ENCODE measurements at places on chromosomes 5 and 9.
A peak's percentile ranks its signal among the peaks of the same experiment; 100 is the strongest.

DNA sequence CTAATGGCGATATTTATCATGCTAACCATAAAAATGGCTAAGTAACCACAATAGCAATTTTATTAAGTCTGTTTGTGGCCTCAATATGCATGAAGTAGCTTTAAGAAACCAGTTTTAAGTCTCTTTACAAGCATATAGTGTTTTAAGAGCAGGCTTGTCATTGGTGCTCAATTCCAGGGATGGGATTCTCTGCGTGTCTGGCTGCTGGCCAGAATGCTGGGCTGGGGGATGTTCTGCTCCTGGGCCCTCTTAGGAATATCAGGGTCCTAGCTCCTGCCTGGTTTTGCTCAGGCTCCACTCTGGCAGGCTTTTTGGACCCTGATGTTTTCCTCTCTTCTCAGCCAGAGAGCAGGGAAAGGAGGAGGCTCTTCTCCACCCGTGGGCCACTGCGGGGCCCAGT lies 127.2 kb downstream of the PDE8B start:
- DNase-seq = no peak

DNA sequence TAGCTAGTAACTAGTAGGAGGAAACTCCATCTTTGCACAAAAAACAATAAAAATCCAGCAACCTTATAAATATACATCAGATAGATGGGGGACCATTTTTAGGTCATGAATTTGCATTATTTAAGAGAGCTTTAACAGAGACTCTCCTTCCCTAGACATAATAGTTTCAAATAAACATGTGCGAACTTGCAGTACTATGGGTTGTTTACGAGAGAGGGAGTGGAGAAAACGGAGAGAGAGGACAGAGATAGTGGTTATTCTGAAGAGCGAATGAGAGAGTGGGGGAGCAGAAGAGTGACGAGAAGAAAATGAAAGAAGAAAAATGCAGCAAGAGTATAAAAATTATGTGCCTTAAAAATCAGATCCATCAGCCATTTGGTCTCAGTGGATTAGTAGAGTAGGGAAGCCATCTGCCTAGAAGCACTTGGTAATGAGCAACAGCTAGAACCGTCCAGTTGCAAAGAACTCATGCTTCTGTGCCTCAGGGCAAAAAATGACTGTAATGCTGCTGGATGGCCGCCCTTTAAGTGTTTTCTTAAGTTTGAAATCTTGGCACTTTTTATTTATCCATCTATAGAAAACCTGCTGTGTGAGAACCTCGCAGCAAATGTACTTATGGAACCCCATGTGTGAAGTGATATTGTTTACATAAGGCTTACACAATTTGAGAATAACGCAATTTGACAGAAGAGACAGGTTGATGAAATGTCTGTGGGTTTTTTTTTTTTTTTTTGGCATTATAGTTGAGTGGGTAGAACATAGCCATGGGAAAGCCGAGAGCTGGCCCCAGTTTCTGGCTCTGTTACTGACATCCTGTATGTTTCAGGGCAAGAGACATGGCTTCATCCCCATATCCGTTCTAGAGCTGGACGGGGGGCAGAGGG lies 95.6 kb upstream of the ZNF608 start:
- DNase-seq = no peak

DNA sequence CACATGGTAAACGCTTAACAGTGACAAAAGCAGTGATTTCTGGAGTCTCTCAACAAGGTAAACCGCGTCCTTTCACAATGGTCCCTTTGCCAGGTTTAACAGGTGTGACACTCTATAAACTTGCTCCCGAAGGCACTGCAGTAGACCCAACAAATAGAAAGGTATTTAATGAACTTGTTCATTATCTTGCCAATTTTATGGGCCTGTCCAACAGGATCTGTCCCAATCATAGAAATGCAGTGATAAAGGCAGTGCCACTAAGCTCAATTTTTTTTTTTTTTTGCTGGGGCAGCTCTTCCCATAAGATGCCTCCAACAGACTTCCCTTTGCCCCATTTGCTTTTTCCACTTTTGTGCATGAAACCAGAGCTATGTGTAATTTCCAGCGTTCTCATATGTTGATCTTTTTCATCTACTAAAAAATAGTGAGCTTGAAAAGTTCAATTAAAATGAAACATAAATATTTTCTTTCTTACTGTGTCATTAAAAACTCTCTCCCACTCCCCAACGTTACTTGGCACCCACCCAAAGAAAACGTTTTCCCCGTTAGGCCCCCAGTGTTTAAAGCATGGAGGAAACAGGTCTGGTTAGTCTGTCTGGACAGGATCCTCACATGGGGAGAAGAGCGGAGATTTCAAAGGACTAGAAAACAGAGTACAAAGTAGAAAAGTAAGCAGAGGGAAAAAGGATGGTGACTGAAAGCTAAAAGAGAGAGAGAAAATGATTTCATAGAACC lies 80.9 kb upstream of the SPATA31D4 start:
- DNase-seq = no peak

- no peak for DNase-seq
Measured at GRCh38 chr9:95506428-95506677, 10.4 kb downstream of the PTCH1 start.

GRCh38 chr9:109035684-109036423 lies 22.6 kb upstream of the CTNNAL1 start:
- no peak for DNase-seq

DNA sequence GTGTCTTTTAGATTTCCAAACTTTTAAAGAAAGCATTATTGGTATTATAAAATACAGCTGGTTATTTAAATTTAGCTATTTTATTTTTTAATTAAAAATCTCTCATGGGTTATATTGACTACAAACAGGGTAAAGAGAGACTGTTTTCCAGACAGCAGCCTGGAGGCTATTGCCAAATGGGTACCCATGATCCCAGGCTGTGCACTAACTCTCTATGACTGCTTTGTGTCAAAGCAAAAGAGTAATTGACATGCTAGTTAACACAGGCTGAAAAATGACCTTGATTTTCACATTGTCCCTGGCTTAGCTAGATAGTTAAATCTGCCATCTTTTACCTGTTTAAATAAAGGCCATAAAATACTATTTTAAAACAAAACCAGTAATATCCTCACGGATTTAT lies 589.7 kb downstream of the ANXA1 start:
- DNase-seq = no peak

DNA sequence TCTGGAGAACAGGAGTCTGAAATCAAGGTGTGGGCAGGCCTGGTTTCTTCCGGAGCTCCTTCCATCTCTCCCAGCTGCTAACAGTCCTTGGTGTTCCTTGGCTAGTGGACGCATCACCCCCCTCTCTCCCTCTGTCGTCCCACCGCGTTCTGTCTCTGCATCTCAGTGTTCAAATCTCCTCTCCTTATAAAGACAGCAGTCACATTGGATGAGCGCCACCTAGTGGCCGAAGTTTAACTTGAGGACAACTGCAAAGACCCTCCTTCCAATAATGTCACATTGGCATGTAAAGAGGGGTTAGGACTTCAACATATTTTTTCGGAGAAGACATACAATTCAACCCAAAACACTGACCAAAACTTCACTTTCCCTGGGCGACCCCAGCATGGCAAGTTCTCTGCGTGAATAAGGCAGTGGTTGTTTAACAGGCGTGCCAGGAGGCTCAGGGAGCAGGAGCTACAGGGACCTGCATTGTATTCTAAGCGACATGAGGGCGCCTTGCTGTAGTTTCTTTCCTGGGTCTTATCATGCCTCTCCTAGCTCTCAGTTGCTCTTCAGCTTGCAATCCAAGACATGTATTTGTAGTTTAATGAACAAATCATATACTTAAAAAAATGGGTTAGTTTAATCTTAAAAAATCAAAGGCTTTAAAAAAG lies 27.9 kb upstream of the BASP1 start:
- DNase-seq = peak; percentile 42

DNA sequence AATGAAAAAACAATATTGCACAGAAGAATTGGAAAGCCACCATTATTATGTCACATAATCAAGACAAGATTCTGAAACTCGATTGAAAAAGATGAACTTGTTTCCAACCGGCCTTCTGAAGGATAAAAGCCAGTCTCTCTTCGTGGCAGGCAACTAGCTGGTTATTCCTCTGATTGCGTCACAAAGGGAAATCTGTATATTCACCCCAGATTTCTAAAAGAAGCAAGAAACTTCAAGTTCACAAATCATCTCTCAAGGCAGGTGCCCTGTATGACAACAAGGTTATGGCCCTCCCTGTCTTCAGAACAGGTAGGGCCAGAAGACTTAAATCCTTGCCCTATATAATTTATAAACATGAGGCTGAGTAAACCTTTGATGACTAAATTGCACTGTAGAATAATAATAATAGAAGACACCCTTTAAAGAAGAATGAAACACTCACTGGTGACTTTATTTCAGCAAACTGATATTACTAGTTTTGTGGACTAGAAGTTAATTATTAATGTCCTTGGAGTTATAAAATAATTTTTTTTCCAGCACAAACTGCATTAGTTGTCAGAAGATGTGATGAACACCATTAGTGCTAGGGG lies 2.9 kb upstream of the KLF4 start:
- DNase-seq = no peak

DNA sequence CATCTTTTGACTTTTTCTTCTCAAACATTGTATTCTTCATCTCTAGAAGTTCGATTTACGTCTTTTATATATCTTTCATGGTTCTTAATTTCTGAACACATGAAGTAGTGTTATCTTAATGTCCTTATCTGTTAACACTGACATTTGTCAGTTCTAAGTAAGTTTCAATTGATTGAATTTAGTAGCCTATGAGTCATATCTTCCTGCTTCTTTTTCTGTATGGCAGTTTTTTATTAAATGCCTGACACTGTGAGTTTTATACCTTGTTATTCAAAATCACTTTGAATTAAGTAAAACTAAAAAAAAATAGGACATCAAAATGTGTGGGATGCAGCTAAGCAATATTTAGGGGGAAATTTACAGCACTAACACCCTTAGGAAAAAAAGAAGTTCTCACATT lies 707.0 kb upstream of the ACO1 start:
- no peak for DNase-seq

DNA sequence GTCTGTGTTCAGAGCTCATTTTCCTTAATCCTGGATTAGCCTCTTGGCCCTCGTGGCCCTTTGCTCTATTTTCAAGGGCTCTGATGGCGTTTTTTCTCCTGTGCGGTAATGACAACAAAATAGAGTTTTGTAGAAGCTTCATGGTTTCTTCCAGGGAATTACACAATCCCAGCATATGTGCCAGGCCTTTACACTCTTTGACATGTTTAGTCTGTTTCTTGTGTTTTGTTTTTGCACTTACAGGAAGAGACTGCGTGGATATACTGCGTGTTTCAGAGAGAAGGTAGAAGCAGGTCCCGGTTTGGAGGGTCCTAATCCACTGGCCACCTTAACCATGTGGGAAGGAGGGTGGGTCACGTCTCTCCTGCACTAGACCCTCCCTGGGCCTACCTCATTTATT lies 400.2 kb upstream of the IRX4 start:
- peak; percentile 22 for DNase-seq

- no peak for DNase-seq
Measured at GRCh38 chr9:87497604-87498045, at the start of gene DAPK1. TSS of gene DAPK1 (plus strand) at chr9:87497867. CDS start at chr9:87499078, 1,211 bp downstream.

- peak; percentile 64 for DNase-seq
Measured at GRCh38 chr9:114099669-114100270, 678 bp upstream of the KIF12 start.

DNA sequence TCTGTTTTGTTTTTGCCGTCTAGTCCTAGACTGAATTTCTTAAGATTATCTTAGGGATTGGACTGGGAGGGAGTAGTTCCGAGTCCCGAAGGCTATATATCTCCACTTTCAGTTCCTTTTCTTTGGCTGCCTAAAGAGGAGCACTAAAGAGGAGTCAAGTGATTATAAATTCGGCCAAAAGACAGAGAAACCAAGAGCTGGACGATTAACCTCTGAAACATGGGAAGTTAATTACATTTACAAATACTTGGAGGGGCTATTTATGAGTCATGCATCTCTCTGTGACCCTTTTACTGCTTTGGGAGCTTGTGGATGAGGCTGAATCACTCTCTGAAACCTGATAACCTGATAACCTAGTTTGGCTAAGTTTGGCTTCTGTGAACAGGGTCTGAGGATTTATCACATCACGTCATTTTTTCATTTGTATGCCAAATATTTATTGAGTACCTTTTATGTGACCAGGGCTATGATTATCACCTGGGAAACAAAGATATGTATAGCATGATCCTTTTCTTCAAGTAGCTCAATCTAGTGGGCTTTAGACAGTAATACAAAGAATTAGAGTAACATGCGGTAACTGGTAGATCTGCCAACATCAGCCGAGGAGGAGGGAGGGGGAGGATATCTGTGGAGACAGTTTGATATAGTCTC lies 180.9 kb downstream of the CD180 start:
- no peak for DNase-seq

GRCh38 chr5:61559146-61559545 lies 227.1 kb downstream of the ZSWIM6 start:
- DNase-seq = no peak

DNA sequence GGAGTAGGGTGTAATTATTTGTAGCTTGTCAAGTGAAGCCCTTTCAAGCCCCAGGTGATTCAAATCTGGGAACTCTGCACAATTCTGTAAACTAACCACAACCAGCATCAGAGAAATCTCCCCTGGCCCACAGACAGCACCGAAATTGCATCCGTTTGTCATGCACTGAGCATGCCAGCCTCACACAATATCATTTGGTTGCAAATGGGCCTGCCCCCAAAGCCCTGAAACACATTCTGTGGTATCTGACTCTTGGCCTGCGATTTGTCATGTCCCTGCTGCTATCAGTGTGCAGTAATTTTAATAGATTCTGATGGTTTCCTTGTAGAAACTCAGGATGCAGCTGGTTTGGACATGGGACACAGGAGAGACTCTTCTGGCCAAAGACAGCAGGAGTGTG lies 35.3 kb downstream of the SNX24 start:
- DNase-seq = no peak

- DNase-seq = peak; percentile 24
Measured at GRCh38 chr9:137025517-137025966, 2.5 kb downstream of the ABCA2 start.

- DNase-seq = no peak
Measured at GRCh38 chr5:98110791-98111190, 662.7 kb upstream of the RGMB start.

- DNase-seq = no peak
Measured at GRCh38 chr5:149437391-149438040, 58.4 kb upstream of the IL17B start.

- DNase-seq = no peak
Measured at GRCh38 chr9:69535911-69536310, 136.3 kb downstream of the APBA1 start.

GRCh38 chr5:145925353-145925752 lies 11.0 kb upstream of the SH3RF2 start:
- no peak for DNase-seq

GRCh38 chr5:157384971-157385709 lies 74.9 kb upstream of the NIPAL4 start:
- DNase-seq = no peak

DNA sequence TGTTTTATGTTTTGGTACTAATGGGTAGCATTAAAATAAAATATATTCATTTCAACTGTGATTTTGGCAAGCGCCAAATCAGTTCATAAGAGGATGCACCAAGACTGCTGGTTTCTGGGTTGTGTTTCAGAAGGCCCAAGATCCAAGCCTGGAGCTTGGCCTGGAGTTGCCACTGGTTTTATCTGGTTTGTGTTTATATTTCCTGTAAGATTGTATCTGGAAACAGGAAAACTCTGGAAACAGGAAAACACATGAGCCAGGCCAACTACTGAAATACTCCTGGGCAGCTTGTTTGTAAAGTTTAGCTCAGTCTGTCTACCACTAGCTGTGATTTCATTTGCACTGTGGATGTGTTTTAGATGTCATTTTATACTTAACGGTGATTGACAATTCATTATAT lies 5.5 kb downstream of the FSTL4 start:
- no peak for DNase-seq
